ENCODE measurements at places on chromosomes 16 and 17.

DNA sequence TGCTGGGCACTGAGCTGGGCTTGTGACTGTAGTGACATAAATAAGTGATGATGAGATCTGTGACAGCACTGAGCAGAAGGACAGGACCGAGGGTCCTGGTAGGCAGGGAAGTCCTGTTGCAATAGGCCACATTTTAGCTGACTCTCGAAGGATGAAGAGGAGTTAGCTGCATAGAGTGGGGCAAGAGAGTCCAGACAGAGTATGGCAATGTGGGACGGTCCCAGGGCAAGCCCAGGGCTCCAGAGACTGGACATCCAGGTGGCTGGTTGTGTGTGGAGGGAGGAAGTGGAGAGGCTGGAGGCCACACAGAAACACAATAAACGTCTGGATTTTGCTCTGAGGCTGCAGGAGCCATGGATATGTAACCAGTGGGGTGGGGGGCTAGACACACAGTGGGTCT is 64.5 kb upstream of the ZNF423 start:
- no peak for DNase-seq

DNA sequence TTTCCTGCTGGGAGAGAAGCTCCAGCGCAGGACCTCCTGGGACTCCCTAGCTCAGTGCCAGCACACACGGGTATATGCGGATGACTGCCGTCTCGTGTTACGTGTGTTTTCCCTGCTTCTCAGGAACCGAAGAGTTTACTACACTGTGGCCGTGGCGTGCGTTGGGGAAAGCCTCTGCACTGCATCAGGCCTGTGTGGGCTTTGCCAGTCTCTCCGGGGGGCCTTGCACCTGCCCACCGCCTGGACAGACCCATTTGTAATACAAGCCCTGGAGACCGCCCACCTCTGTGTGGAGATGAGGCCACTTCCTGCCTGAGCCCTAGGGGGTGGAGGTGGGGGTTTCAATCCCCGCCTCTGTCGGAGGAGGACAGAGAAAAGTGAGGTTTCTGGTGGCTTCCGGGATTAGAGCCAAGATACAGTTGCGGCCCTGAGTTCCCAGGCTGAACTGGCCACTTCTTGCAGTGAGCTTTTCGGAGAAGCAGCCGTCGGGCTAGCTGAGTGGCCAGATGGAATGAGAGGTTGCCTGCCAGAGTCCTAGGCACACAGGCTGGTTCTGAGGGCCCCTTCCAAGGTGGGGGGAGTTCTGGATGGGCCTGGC is 43.4 kb upstream of the GSE1 start:
- DNase-seq = no peak

GRCh38 chr17:82782657-82783207 is 30.9 kb downstream of the TBCD start:
- no peak for DNase-seq

- no peak for DNase-seq
These were observed 162.9 kb downstream of the SEC14L1 start for GRCh38 chr17:77303620-77304019.

GRCh38 chr16:2480948-2481347 is 6.0 kb downstream of the TBC1D24 start:
- no peak for DNase-seq

GRCh38 chr16:56569971-56570370 is 5.1 kb downstream of the MT4 start:
- DNase-seq = no peak

- no peak for DNase-seq
These were observed 49.9 kb downstream of the RBFOX1 start for GRCh38 chr16:7382521-7382920.

GRCh38 chr16:17265154-17265553 is 205.6 kb downstream of the XYLT1 start:
- no peak for DNase-seq

- DNase-seq = no peak
These were observed 14.0 kb downstream of the SUPT6H start for GRCh38 chr17:28675980-28676379.

GRCh38 chr16:87278191-87279093 is 38.8 kb downstream of the C16orf95 start:
- DNase-seq = no peak

GRCh38 chr17:33688771-33689170 is 395.7 kb upstream of the ASIC2 start:
- DNase-seq = no peak

DNA sequence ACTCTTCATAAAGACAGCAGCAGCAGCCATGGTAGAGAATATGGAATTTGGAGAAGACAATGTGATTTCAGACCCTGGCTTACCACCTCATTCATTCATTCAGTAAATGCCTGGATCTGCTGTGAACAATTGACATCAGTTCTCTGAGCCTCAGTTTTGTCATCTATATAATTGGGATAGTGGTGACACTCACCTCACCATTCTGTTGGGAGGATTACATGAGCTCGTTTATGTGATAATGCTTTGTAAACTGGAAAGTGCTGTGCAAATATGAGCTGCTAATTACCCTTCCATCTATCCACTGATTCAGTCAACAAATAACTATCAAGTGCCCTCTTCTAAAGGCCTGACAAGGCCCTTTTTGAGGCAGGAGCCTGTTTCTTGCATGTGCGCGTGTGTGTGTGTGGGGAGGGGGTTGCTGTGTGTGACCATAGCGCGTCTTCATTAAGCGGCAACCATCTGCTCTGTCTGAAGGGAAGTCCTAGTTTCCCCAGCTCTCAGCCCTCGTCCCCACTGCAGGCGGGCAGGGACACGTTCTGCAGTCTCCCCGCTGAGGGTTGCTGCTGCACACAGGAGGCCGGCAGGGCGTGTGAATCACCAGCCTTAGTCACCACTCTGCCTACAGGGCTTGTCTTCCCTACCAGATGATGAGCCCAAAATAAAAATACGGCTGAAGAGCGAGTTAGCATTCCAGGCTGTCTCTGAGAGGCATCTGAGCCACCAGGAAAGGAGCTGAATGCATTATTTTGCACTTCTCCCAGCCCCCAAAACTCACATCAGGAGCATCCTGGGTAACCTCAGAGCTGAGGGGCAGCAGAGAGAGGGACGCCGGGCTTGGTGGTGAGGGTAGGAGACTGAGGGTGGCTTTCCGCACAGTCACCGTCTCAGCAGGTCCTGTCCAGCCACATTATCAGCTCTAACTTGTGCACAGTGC is 19.9 kb downstream of the ARL4D start:
- DNase-seq = no peak

- no peak for DNase-seq
These were observed 63.4 kb downstream of the CYTH1 start for GRCh38 chr17:78718575-78719208.

DNA sequence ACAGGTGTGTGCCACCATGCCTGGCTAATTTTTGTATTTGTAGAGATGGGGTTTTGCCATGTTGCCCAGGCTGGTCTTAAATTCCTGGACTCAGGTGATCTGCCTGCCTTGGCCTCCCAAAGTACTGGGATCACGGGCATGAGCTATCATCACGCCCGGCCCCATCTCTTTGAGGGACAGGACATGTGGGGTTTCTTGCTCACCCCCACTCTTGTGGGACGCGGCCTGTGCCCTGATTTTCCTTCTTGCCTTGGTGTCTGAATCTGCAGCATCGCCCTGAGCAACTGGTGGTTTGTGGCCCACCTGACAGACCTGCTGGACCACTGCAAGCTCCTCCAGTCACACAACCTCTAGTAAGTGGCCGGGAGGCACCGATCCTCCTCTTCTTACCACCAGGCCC is 25.6 kb downstream of the NUP85 start:
- DNase-seq = no peak

DNA sequence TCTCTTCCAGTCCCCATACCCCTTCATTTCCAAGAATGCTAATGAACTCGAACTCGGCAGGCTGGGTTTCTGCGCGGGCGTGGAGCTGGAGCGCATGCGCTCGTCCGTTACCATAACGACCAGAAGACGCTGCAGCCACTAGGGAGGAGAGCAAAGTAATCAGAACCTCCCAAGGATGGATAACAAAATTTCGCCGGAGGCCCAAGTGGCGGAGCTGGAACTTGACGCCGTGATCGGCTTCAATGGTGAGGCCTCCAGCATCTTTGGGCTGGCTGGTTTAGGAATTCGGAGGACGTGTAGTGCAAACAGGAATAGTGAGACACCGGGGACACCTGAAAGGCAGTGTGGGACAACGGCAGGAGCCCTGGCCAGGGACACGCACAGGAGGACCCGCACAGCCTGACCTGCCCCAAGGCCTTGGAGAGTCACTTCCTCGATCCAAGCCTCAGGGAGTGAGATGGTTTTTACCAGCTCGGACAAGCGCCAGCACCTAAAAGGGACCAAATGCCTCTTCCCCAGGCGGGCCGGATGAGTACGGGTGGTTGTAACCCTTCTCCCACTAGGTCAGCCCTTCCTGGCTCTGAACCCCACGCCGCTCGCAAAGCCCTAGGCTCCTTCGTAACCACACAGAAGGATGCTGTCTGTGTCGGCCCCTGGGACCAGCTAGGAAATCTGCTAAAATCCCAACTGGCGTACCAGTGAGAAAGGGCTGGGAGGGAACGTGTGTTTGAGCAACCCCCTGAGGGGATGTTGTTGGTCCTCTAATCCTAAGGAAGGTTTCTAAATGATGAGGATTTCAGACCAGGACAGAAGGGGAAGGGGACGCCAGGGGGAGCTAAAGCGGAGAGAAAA is at the start of gene CFAP52:
Gene CFAP52, plus strand, starts transcription at position 122 of the 852 bp plus-strand sequence. Its CDS starts 54 bp downstream, at position 176.
- DNase-seq = peak; percentile 59

- no peak for DNase-seq
These were observed 22.4 kb upstream of the CBX4 start for GRCh38 chr17:79861413-79862216.

DNA sequence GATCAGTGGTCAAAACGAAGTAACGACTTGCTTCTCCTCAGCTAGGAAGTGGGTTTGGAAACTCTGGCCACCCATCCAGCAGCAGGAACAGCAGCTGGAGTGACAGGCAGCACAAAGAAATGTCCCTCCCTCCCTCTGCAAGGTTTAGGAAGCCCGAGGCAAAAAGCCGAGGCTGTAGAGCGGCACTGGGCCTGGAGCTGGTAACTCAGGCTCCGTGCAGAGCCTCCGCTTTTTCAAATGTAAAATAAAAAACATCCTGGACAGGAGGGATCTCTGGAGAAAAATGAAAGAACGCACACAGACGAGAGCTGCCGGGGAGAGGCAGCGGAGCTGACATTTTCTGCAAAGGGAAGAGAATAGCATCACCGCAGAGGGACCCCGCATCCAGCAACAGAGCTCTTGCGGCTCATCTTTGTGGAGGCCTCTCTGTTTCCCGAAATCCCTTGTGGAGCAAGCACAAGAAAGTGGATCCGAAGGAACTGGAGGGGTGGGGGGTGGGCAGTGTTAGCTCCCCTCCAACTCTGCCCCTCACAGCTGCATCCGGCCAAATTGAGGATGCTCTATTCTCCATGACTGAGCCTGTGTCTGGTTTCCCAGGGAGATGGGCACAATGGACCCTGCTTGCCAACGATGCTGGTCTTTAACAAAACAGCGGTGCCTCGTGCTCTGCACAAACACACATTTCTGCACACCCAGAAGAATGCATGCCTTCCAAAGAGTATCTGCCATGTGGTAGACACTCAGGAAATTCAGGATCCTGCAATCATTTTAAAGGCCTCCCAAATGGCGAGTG is 335.5 kb upstream of the ZFHX3 start:
- DNase-seq = no peak

- DNase-seq = no peak
These were observed 54.0 kb upstream of the RBFOX1 start for GRCh38 chr16:7278636-7279035.

- no peak for DNase-seq
These were observed 207.7 kb downstream of the LAT start for GRCh38 chr16:29192329-29193247.

DNA sequence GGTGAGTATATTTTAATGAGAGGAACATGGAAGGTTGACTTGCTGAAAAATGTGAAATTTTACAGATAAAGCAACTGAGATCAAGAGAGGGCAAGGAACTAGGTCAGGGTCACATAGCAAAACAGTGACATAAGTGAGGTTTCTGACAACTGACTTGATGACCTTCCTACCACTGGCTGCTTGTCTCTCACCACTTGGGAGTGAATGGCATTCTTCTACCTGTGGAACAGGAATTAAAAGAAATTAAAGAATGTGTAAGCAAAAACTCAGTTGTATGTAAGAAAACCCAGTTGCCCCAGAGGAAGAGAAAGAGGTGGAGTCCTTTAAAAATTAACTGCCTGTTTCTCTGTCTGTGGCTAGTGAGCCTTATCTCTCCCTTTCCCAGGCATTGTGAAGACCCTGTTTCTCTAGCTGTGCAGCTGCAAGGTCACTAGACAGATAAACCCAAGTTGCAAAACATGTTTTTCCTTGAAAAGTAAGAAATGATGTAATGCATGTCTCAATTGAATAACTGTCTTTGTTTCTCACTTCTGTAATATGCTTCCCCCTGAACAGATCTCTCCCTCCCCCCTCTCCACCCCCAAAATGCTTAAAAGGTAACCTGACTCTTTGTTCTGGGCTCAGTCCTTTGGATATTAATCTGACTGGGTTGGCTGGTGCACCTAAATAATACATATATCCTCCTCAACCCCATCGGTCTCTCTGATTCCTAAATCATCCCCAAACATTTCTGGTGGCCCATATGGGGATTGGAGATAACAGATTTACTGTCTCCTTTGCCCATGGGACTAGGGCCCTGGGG is 23.4 kb downstream of the ACSM1 start:
- DNase-seq = no peak

GRCh38 chr17:57999496-58000017 is 7.5 kb downstream of the SRSF1 start:
- no peak for DNase-seq

- no peak for DNase-seq
These were observed 676.3 kb upstream of the GOT2 start for GRCh38 chr16:59410451-59410850.

DNA sequence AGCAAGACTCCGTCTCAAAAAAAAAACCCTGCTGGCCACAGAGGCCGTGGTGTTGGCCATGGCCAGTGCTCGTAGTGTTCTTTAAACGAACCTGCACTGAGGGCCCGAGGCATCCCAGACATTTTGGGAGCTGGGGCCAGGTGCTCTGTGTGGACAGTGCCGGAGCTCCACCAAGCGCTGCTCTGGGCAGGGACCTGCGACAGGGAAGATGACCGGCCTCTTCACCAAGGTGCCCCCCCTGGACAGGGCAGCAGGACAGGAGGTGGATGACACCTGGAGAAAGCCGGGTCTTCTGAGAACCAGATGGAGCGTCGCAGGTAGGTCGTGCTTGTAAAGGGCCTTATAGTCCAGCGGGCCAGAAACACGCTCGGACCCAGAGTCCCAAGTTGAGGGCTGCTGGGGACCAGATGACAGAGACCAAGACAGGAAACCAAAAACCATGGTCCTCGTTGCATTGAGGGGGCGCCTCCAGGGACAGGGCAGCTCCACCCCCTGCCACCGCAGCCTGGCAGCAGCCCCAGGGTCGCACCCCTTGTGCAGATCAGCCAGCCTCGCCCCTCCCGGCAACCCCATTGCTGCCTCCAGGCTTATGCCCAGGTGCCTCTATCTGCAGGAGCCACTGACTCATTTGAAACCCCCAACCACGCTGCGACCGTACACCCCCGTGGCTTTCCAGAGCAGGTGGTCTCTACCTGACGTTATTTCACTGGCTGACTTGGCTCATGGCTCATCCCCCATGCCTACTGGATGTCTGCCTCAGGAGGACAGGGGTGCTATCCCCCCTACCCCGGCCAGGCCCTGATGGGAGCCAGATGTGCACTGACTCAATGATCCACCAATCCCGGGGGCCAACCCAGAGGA is 4.2 kb upstream of the NTN3 start:
- DNase-seq = no peak

GRCh38 chr16:72300892-72301291 is 128.9 kb upstream of the PMFBP1 start:
- no peak for DNase-seq

All from activated T-helper 1 cell treated with Interleukin-2 at 50 U/mL for 16 hours (primary cell).